ENCODE measurements at places on chromosomes 2 and 18.

- no peak for DNase-seq
Measured at GRCh38 chr2:100895402-100895801, 75.5 kb downstream of the NPAS2 start.

GRCh38 chr18:55781481-55781957, 193.5 kb upstream of the TCF4 start:
- no peak for DNase-seq

- DNase-seq, result no peak
Measured at GRCh38 chr2:195404651-195405050, 252.4 kb upstream of the SLC39A10 start.

DNA sequence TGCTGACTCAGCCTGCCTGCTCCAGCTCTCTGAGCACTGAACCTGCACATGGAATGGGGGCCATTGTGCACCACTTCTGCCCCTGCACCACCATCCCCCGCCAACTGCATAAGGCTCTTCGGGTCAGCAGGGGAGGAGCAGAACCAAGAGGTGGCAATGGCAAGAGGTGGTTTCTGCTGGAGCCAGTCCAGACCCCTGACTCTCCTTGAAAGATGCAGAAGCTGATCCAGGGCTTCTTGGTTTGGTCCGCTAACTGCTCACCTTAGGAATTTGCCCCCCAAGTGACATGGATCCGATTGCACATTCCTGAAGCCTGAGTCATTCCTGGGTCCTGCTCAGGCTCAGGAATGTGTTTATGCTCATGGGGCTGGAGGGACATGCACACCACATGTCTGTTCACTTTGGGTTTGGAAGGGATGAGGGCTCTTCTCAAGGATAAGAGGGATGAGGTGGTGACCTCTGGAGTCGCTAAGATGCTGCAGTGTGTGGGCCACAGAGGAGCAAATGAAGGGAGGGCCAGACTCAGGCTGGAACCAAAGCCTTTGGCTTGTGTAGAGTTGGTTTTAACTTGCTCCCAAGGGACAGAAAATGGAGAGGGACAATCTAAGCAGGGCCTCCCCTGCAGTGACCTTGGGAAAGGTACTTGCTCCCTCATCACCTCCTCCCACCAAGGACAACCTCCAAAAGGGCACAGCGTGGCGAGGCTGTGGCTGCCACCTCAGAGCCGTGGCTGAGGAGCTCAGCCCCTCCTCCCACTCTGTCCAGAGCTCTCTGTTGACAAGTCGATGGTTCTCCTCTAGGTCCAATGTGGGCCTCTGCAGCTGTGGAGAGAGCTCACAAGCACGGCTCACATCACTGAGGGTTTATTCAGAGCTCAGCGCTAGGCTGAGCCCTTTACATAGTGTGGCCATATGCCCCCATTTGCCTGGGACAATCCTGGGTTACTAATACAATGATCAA, 66.2 kb downstream of the HS1BP3 start:
- no peak for DNase-seq

GRCh38 chr2:86646865-86647264, 23.2 kb upstream of the RNF103 start:
- no peak for DNase-seq

DNA sequence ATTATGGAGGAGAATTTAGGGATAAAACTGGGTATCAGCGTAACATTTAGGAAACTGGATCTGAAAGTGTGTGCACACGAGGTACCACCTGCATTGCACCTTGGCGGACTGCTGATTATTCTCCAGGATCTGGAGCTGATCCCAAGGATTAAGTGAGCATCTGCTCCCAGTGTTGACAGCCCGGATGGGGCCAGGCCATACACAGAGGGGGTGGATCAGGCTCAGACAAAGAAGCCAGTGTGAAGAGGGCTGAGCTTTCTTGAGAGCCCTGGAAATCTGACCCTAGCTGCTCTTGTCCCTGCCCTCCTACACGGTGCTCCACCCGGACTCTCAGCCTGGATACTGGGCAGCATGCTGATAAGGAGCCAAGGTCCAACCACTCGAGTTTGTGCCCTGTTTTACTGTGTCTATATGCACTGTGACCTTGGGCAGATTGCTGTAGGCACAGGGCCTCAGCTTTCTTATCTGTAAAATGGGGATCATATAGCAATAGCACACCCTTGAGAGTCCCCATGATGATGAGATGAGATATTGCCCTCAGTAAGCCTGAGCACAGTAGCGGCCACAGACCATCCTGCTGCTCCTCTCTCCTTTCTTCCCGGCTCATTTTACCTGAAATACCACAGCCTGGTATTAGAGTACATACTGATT, 396.8 kb upstream of the CELF4 start:
- no peak for DNase-seq

GRCh38 chr2:96950381-96951124, 35.8 kb downstream of the FAM178B start:
- DNase-seq, result no peak

- no peak for DNase-seq
Measured at GRCh38 chr18:12796448-12796847, 87.6 kb downstream of the PTPN2 start.

GRCh38 chr2:24012521-24013188, 2.8 kb downstream of the MFSD2B start:
- no peak for DNase-seq

GRCh38 chr2:39033980-39034379, 86.9 kb downstream of the SOS1 start:
- DNase-seq, result no peak

DNA sequence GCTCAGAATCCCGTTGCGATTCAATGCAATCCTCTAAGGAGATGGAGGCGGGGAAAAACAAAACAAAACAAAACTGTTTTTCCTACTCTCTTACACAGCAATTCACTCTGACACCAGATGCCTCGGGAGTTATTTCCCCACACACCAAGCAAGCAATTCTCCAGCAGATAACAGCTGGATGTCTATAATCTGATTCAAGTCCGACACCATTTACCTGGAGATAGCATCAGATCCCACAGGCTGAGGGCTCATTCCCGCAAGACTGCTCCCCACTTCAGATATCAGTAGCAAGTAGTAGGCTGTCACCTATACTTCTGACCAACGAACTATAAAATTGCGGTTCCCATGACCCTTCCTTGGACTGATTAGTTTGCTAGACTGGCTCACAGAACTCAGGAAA, 58.7 kb downstream of the DTNB start:
- no peak for DNase-seq

- no peak for DNase-seq
Measured at GRCh38 chr18:75246721-75247610, 36.4 kb downstream of the TSHZ1 start.

DNA sequence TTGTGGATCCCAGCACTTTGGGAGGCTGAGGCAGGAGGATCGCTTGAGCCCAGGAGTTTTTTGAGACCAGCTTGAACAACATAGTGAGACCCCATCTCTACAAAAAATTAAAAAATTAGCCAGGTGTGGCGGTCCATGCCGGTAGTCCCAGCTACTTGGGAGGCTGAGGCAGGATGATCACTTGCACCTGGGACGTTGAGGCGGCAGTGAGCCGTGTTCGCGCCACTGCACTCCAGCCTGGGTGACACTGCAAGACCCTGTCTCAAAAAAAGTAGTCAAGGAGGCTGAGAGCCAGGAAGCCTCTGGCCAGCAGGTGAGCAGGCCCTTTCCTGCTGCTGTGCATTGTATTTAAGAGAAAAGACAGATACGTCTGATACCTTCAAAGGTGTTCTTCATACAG, 11.1 kb upstream of the PROC start:
- no peak for DNase-seq

DNA sequence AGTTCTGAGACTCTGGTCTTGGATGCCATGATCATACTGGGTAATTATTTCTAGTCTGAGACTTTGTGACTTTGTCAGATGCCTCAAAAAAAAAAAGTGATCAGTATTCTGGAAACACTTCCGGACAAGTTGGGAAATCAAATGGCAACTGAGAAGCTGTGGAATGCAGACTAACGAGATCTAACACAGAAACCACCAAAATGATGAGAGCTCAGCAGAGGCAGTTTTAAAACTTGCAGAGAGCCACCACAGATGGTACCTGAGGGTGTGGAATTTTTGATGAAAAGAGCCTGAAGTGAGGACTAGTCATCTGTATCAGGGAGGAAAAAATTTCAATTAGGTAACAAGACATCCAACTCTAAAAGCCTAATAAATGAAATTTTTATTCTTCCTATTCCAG, 5.5 kb upstream of the GPR75 start:
- no peak for DNase-seq

DNA sequence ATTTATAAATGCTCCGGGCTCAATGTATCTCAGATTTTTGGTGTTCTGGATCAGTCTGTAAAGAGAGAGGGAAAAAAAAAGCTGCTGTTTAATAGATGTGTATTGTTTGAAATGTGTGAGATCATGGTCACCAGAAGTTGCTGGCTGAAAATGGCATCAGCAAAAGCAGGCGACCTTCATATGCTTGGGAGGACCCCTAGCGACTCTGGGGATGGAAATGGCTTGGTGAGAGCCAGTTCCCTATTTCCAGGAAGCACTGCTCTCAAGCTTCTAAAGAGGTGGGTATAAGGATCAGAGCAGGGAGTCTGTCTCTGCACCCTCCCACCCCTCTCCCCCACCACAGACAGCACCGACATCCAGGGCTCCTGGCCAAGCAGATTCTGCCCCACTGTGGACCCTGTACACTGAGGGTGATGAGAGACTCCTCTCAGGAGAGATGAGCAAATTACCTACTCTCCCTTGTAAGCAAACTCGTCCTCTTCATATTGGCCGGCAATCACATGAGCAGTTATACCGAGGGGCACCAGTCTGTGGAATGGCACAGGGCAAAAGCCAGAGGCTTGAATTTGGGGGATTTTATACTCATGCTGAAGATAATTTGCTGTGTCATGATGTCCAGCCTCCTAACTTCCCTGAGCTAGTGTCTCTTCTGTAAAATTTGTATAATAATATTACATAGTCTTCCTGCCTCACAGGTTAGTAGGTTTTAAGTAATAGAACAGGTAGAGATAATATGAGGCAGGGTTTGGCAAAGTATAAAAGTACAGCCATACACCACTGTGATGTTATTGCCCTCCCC, 29.6 kb downstream of the LHCGR start:
- no peak for DNase-seq

- no peak for DNase-seq
Measured at GRCh38 chr2:57920342-57920939, 126.2 kb upstream of the VRK2 start.

DNA sequence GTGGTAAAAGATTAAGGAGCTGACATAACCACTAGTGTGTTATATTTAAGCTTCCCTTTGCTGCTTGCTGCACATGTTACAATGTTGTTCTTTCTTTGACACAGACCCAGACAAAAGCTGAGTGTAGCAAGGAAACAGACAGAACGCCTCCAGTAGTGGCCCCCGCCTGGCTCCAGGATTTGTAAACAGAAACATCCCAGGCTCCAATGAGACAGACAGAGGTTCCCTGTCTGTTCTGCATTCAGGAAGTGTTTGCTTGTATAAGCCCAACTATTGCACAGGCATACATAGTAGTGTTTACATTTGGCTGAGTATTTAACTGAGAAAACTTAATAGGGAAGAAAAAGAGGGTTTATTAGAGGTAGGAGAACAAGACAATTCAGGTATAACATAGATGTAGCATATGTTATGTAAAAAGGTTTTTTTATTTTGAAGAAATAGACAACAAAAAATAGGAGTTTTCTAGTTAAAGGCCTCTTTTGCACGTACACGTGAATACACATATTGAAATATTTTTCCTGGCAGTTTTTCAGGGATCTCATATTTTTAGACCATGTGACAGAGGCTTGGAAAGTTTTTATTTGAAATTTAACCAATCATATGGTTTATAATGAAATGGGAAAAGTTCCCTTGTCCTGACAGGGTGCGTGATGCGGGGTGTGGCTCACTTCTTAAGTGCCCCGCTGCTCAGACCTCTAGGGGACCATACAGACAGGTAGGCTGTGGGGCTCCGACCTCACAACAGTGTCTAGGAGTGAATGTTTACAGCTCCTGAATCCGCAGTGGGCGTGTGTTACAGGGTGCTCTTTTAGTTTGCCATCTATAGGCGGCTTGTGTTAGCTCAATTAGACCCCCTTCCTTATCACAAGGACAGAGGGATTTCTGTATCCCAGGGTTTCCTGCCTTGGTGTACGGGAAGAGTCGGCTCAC, 118.4 kb downstream of the BMPR2 start:
- DNase-seq, result no peak

DNA sequence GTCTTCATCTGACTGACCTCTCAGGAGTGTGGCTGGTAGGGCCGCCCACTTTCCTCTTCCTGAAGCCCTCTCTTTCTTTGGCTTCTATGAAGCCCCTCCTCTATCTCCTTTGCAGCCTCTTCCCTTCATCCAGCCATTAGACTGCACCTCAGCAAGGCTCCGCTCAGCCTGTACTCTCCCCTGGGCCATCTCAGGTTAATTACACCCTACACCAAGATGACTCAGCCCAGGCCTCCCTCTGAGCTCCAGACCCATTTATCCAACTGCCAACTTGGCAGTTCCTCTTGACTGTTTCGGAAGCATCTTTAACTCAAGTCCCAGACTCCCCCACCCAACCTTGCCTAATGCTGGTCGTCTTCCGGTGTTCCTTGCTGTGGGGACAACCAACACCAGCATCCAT, 5.8 kb upstream of the WNT6 start:
- DNase-seq, result no peak

GRCh38 chr2:109196081-109196875, 67.3 kb downstream of the SH3RF3 start:
- DNase-seq, result no peak

GRCh38 chr2:114219456-114219855, 223.0 kb upstream of the DPP10 start:
- no peak for DNase-seq

- DNase-seq, result no peak
Measured at GRCh38 chr18:31206787-31207381, 44.2 kb upstream of the DSC1 start.

DNA sequence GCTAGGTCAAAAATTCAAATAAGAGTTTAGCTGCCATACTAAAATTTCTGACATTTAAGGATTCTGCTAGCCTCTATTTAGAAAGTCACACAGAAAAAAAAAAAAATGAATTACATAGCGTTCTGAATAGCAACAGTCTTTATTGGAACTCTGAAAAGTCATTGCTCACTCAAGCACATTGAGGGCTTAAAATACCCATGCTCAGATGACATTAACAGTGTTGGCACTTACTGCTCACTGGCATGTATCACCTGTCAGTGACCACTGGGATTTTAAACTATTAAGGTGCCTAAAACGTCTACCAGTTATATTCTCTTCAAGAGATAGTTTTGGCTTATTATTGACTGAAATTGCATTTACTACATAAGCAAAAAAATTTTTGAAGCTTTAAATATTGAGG, 468.0 kb upstream of the SPHKAP start:
- no peak for DNase-seq

DNA sequence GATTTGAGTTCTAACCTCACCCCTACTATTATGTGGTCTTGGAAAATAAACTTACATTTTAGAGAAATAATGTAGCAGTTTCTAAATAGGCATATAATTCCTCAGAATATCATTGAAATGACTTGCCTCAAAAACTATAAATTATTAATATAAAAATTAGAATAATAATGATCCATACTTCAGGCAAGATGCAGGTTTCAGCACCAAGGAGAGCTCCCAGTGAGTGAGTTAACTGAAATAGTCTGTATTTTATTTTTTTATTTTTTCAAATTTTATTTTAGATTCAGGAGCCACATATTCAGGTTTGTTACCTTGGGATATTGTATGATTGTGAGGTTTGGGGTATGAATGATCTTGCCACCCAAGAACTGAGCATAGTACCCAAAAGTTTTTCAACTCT, 472.2 kb upstream of the DCC start:
- DNase-seq, result no peak
